BJ (cell line): ENCODE measurements at places on chromosomes 11 and 22. TPM values are rescaled to one million over a fixed set of nuclear protein-coding genes. Genes with fewer than 3 reads are reported as not detected.

Gene INSC
- polyA plus RNA-seq, result 0.10 TPM in 1 of 2 replicates, not detected in the other

Gene TKFC
- 23.9 and 37.6 TPM in 2 replicates for polyA plus RNA-seq

DNA sequence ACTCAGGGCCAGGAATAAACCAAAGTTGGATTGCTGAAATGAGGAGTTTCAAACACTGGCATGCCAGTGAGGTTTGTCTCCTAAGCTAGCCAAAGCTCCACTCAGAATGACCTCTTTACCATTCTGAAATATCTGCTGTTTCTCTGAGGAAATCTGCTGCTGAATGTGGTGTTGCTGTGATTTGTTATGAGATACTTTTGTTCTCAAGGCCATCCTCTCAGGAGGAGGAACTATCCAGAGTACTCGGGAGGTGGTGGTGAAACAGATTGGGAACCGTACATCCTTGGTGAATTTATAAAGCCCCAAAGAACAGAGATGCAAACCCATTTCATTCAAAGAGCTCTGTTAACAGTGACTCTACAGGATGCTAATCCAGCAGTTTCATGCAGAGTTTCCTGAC lies 50.5 kb downstream of the BDNF start:
- no peak for DNase-seq

GRCh38 chr22:22936915-22937656 lies 49.5 kb downstream of the IGLL5 start:
- no peak for DNase-seq

DNA sequence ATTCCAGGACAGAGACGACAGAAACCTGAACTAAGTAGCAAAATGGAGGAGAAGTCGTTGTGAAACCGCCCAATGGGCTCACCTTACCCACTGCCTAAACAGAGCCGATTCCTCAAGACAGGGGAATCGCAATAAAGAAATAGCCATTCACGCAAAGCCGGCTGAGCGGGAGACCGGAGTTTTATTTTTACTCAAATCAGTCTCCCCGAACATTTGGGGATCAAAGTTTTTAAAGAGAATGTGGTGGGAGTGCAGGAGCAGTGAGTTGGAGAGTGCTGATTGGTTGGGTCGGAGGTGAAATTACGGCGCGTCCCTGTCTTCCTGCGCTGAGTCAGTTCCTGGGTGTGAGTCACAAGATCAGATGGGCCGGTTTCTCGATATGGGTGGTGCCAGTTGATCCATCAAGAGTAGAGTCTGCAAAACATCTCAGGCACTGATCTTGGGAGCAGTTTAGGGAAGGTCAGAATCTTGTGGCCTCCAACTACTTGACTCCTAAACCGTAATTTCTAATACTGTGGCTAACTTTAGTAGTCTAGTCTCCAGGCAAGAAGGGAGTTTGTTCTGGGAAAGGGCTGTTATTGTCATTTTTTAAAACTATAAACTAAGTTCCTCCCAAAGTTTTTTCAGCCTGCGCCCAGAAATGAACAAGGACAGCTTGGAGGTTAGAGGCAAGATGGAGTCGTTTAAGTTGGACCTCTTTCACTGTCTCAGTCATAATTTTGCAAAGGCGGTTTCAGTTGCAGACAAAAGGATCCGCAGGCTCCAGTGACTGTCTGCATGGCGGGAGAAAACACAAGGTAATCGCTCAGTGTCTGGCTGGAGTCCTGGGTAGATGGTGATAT lies 34.1 kb downstream of the OR4D9 start:
- no peak for DNase-seq

DNA sequence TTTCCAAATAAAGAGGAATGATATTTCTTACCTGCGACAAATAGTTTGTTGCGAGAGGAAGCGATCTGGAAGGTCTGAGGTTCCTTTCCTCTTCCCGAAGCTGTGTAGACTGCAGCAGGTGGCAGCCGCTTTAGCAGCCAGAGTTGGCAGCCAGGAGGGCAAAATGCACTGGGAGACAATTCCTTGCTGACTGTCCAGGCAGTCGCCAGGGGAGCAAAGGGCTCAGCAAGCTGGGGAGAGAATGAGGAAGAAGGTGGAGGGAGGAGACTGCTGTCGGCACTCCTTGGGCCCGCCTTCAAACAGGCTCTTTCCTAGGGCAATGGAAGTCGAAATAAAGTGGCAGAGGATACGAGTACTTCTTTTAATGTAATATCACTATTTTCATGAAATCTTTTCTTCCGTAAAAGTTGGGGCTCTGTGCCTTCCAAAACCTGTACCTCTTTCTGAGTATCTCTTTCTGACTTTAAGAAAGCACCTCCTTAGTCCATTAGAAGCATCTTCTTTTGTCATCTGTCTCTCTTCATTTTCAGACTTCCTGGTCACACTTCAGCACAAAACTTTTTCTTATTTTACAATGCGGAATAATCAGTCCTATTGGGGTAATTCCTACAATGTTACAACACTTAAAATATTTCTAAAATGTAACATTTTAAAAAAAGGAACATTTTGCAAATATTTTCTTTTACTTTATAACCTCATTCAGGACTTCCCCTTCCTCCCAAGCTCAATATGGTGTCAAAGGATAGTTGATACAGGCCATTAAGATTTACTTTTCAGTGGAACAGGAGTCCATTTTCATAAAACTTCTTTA lies at the start of gene IL18:
TSS of gene IL18 (minus strand) at position 220 of the 811 bp plus-strand sequence. CDS start 9,041 bp downstream, outside the sequence.
- no peak for DNase-seq

Gene MMP3
- 59.4 and 121 TPM in 2 replicates for polyA plus RNA-seq

GRCh38 chr11:58434217-58434616 lies 6.3 kb upstream of the OR5B2 start:
- DNase-seq, result no peak

DNA sequence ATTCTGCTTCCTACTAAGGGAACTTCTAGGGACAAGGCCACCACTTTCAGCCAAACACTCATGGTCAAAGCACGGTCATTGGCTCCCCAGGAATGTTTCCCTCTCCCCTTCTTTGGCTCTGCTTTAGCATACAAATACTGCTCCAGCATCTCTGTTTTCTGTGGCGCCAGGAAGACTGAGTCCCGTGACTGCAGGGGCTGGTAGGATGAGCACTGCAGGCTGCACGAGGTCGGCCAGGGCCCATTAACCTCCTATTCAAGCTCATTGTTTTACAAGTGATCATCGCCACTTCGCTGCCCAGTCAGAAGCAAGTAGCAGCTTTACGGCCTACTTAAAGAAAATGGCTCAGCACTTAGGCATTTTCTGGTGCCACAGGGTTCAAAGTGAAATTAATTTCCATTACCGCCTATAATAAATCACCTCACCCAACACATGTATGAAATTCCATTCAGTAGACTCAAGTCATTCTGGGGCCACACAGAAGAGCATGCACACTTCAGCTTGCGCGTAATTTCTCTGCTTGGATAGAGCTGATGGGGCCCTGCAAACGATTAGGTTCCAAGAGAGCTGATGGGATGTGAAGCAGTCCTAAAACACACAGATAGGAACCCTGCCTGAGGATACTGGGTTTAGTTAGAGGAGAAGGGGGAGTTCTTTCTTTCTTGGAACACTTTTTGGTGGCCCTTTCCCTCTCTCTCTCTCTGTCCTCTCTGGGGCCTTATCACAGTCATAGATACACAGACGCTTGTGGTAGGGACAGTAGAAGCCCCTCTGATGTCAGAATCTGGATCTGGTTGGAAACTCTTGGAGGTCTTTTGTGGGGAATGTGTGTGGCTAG lies 173.7 kb downstream of the KIF18A start:
- peak; percentile 99 for DNase-seq

DNA sequence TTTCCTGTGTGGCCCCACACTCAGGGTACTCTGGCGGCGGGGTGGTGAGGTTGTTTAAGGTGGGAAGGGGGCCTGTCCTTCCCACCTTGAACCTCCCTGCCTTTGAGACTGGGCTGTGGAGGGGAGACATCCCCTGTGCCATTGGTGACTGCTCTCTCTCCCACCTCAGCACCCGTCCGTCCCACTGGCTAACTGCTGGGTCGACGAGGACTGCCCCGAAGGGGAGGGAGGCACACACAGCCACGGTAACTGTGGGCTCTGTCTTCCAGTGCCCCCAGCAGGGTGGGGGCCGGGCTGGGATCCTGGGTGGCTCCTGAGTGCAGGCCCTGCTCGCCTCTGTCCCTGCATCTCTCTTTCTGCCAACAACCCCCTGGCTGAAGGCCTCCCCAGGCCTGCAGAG lies 7.5 kb downstream of the P2RX6 start:
- DNase-seq, result no peak

Gene KDM4E
- polyA plus RNA-seq, result not detected in 2 replicates

Gene TRIM3
- polyA plus RNA-seq, result 8.2 and 10.4 TPM in 2 replicates

DNA sequence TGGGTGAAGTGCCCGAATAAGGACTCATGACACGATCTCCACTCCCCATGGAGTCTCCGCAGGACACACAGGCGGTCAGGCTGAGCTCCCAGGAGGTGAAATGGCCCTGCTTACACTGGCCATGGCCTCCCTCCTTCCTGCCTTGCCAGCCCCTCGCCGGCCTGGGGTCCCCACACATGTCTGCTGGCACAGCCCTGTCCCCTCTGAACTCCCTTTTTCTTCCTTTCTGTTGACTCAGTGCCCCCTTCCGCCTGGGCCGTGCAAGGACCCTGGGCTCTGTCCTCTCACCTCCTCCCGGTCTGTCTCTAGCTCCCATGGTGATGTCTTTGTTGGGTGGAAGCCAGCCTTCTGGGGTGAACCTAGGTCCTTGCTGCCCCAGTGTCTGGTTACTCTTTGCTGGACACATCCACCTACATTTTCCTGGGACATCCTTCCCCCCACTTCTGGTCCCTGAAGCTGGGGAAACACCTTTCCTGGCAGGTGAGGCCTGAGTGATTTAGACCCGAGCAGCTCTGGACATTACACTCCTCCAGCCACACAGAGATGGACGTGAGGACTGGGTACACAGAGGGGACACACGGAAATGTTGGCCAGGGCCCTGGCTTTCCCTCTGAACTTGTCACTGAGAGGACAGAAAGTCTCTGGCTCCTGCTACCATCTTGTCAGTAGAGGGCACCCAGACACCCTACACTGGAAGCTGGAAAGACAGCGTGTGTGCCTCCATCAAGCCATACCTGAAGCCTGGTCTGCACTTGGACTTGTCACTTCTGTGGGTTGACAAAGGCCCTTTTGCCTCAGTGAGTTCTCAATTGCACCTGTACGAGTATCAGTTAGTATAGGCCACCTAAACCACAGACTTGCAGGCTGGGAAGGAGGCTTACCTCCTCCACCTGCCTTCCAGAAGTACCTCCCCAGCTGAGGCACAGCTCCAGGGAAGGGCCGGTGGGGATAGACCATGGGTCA lies 864.3 kb downstream of the TBC1D22A start:
- DNase-seq, result no peak

- no peak for DNase-seq
Measured at GRCh38 chr11:22192289-22192641, 620 bp upstream of the ANO5 start.

GRCh38 chr22:43722444-43722843 lies 89.7 kb downstream of the EFCAB6 start:
- no peak for DNase-seq

GRCh38 chr22:22657712-22658111 lies 13.3 kb downstream of the GGTLC2 start:
- DNase-seq, result no peak

GRCh38 chr11:117420143-117420485 lies 92.5 kb downstream of the CEP164 start:
- no peak for DNase-seq

DNA sequence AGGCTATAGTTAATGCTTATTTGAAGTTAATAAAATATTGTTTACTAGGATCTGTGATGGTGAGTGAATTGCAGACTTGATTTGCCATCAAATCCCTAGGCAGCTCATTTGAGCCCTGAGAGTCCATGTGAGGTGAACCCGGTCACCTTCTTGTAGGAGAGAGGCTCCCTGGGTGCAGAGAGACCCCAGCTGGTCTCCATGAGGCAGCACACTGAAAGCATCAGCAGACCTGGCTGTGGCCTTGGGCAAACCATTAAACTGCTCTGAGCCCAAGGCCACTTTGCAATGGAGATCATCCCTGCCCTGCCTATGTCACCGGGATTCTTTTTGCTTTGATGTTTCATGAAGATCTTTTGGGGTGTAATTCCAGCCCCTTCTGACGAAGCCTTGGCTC lies 125.2 kb downstream of the MICAL2 start:
- DNase-seq, result no peak

Gene SYT13
- not detected in 2 replicates for polyA plus RNA-seq

GRCh38 chr11:128367573-128367972 lies 219.8 kb downstream of the ETS1 start:
- no peak for DNase-seq

DNA sequence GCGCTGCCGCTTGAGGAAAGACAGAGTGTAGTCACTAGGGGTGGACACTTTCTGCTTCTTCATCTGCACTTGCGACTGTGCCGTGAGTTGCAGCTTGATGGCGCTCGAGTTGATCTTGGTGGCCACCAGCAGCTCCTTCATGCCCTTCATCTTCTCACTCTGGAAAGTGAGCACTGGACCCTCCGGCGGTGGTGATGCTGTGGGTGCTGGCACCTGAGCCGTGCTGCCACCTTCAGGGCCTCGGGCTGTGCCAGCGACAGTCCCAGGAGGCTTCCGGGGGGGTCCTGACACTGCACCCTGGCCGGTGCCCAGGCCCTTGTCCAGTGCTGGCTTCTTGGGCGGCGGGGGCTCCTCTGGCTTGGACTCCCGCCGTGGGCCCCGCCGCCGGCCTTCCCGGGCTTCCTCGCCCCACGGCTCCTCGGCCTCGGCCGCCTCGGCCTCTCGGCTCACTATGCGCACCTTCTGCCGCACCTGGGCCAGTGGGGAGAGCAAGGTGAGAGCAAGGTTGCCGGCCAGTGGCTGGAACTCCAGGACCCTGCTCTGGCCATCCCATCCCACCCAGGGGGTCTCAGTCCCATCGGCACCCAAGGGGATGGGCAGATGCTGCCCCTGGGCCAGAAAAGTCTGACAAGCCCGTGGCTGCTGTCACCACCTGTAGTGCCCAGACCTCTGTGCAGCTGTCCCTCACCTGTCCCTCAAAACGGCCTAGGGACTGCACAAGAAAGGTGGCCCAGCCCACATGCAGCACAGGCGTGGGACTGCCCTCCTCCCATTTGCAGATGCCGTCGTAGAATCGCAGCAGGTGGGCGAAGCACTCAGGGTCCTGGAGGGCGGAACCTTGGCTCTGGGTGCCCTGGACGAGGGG lies 1.6 kb upstream of the MAP4K2 start:
- DNase-seq, result no peak

DNA sequence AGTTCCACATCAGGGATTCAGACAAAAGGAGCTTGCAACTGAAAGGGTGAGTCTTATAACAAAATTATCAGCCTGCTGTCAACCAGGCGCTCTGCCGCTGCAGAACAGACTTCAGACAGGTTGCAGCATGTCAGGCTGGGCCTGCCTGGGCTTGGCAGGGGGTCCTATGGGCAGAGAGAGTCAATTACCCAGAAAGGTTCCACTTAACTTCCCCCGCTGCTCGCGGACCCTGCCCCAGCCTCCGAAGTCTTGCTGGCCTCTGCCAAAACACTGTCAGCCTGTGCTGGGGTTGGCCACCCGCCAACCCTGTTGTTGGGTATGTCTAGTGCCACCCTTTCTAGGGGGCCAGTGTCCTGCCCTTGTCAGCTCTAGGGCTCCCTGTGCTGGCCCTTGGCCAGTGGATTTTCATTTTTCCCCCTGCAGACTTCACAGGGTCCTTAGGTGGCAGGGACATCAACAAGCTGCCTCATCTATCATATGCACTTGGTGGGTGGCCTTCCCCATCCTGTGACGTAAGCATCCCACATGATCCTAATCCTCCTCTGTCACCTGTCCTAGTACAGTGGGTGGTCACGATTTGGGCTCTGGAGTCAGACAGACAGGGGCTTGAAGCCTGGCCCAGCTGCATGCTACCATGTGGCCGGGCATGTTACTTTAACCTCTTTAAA lies 166.5 kb upstream of the CADM1 start:
- DNase-seq, result no peak

Gene KCNQ1
- not detected in 2 replicates for polyA plus RNA-seq
